ENCODE measurements at places on chromosomes 7 and 10. TPM values are rescaled to one million over a fixed set of nuclear protein-coding genes. Genes with fewer than 3 reads are reported as not detected.

GRCh38 chr10:133438711-133439273 lies 14.4 kb upstream of the SPRN start:
- DNase-seq: peak; percentile 35

- DNase-seq: no peak
Observed at GRCh38 chr10:80461208-80462183, 7.4 kb downstream of the TSPAN14 start.

- DNase-seq: no peak
Observed at GRCh38 chr7:27689591-27690164, 27.0 kb upstream of the HIBADH start.

DNA sequence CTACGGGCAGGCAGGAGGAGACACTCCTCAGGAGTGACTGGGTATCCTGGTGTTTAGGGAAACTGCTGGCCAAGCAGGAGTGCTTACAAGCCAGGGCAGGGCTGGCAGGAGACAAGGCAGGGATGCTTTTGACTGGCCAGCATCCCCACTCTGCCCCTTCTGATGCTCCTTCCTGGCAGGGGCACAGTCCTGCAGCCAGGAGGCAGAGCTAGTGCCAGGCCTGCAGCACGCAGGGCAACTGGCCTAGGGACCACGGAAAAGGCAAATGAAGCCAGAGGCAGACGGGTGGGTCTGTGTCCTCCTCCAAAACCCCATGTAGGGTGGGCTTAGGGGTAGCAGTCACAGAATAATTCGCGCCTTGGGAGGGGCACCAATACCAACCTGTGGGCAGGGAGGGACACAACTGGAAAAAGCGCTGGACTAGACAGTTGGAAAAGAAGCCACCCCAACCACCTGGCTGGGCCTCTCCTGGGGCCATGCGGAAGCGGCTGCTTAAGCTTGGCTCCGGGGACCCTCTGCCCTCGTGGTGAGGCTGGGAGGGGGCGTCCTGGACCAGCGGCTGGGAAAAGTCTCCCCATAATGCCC lies 4.8 kb downstream of the IMPDH1 start:
- DNase-seq: no peak

DNA sequence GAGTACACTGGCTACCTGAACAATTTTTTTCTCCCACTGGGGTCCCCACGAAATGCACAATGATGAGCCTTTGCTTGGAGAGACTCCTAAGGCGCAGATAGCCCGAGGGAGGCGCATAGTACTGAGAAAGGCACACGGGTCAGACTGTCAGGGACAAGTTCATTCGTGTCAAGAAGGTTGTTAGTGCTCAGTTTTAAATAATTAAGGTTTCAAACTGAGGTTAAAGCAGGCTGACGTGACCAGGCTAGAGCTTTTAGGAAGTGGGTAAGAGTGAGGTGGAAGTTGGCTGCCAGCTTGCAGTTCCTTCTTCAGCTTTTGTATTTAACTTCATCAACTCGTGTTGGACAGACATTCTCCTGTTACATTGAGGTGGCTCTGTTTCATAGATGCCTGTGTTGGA lies 31.6 kb downstream of the RBM33 start:
- no peak for DNase-seq

GRCh38 chr7:157418204-157419034 lies 81.6 kb downstream of the DNAJB6 start:
- no peak for DNase-seq

- DNase-seq: no peak
Observed at GRCh38 chr7:113026941-113027340, 59.7 kb downstream of the GPR85 start.

- no peak for DNase-seq
Observed at GRCh38 chr7:3922175-3922635, 621.2 kb downstream of the SDK1 start.

GRCh38 chr7:10706875-10707493 lies 266.7 kb upstream of the PHF14 start:
- no peak for DNase-seq

GRCh38 chr7:85693326-85693725 lies 506.5 kb upstream of the SEMA3D start:
- DNase-seq: no peak

DNA sequence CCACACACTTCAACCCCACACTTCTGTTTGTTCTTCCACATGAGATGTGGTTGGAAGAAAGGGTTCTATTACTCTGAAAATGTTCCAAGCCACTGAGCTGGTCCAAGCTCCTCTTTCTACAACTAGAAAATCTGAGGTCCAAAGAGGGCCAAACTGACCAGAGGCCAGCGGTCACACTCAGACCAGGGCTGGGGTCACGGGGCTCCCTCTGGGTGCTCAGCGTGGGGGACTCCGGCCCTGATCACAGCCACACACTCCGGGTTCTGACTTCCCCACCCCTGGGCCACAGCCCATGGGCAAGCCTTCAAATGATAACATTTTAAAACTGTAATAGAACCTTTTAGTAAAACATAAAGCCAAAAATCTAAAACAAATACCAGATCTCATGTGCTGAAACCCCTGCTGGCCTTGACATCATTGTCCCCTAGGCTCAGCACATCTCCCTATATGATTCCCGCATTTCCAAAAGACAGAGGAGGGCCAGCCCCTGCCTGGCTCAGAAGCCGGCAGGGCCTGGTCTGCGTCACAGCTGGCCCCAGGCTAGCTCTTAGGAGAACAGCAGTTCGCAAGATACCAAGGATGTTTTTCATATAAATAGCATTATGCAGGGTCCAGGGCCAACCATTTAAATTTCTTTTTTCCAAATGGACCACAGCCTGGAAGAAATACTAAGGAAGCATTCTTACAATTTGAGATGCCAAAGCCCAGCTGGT lies 3.3 kb downstream of the CRYGN start:
- DNase-seq: no peak

GRCh38 chr10:1475098-1475591 lies 262.2 kb downstream of the ADARB2 start:
- no peak for DNase-seq

DNA sequence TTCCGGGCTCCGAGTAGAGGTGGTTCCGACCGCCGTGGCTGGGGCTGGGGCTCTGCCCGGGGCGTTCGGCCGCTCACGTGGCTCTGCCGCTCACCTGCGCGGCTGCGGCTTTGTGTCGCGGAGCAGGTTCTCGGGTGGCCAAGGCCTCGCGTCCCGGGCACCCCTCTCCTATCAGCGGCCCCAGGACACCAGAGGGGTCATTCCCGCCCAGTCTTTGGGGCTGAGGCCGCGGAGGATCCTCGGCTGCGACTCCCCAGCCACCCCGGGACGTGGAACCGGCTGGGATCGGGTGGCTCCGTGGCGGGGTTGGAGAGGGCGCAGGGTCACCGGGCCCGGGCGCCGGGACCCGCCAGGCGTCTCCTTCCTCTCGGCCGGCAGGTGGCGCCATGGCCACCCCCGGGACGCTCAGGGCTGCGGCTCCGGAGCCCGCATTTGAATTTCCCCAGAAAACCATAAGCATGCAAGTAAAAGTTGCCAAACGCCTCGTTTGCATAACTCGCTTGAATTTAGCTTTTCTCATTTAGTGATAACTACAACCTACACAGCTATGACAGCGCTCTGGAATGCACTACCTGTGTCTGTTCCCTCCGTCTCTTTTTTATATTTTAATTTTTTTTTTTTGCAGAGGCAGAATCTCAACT lies 1.2 kb downstream of the COL26A1 start:
- peak; percentile 85 for DNase-seq

- no peak for DNase-seq
Observed at GRCh38 chr10:18423058-18423637, 228.2 kb downstream of the NSUN6 start.

GRCh38 chr10:52256832-52257691 lies 57.0 kb upstream of the DKK1 start:
- DNase-seq: no peak

DNA sequence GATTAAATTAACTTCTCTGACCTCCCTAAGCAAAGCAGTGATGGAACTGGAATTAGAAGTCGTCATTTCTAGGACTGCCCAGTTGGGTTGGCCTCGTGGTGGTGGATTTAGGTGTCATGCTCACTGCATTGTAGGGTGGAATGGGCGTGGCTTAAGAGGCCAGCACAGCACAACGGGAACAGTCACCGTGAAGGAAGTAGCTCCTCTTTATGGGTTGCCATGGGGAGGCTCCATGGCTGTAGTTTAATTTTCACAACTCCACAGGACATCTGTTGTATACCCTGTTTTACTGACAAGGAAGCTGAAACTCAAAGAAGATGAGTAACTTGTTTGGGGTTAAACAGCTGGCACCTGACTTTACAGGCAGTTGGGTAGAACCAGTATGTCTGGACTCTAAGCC lies 208.3 kb downstream of the CELF2 start:
- no peak for DNase-seq

DNA sequence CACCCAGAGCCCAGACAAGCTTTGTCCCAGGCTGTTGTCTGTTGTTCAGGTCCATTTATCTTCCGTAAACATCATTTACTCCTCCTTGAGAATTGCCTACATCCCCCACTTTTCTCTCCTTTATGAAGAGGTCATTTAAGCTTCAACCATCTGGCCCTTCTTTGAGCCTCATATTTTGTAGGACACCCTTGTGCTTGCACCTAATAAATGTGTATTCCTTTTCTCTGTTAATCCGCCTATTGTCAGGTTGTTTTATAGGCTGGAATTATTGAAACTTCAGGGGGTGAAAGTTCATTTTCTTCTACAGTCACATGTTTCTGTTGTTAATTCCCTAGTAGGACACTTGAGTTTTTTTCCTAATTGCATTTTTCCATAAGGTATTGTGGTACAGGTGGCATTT lies 19.6 kb upstream of the CTTNBP2 start:
- no peak for DNase-seq

DNA sequence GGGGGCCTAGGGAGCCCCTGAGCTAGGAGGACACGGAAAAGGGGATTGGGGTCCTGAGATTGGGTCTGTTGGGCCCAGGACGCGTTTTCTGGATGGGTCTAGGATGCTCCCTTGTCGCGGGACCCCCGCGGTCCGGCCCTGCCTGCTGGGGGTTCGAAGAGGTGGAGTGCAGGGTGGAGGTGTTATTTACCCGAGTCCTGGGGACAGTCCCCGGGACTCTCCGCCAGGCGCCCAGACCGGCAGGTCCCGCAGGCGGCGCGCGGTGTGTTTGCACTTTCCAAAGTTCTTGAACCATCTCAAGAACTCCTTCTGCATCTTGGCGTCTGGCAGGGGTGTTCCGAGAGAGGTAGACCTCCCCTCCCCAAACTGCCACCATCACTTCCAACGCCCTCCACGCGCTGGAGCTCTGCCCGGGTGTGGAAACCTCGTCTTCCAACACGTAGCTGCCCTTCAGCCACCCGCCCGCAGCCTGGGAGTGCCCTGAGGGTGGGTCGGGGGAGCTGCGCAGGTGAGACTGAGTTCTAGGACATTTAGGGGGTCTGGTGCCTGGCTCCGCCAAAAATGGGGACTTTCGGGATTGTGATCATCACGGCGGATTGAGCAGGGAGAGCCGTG lies 569 bp downstream of the CAV1 start:
- DNase-seq: peak; percentile 54

- DNase-seq: no peak
Observed at GRCh38 chr10:117448802-117449201, 73.6 kb upstream of the PDZD8 start.

- no peak for DNase-seq
Observed at GRCh38 chr7:57438244-57438643, 11.7 kb upstream of the ZNF716 start.

DNA sequence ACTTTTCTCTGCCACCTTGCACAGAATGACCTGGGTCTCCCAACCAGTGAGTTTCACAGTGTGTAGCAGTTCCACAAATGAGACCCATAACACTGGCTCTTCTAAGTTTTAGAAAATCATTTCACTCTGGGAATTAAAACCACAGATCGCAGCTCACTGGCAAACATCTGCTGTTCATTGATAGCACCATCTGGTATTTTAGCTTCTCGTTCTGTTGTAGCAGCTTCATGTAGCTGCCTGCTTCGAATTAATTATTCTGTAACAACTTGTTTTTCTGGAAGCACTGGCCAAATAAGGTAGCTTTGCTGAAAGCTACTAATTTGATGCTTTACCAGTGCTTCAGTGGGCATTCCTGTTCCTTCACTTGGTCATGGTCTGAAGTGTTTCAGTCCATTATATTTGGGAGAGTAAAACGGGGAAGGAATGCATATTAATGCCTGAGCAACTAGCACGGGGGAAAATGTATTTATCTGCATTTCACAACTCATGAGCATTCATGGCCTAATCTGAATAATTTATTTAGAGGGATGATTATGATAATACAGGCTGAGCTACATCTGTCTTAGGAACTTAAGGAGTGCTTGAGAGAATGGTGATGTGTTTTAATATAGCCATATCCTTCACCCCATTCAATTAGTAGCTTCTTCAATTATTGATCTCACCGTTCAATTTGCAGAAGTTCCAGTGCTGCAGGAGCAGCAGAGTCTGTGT lies 447.4 kb downstream of the XPNPEP1 start:
- no peak for DNase-seq

DNA sequence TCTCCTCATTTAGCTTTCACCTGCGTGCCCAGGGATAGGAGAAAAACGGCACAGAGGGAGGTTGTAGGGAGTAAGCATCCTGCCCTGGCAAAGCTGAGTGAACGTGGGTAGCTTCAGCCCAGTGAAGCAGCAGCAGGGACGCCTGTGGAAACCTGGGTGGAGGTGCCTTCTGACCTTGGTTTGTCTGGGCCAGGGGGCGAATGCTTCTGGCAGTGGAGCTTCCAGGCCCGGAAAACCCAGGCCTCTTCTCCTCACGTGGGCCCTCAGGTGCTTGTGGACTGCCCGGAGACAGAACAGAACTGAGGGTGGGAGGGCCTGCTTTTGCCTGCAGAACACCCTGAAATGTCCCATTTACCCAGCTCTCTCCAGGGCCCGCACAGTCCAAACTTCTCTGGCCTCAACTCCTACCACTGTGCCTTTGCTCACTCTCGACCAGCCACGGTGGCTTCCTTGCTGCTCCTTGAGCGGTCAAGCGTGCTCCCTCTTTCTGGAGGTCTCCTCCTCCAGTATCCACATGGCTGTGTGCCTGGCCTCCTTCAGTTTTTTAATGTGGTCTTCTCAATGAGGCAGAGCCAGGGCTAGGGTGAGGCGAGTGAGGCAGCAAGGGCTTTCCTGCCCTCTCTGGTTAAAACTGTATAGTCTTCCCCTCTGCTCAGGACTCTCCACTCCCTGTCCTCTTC lies 62.4 kb downstream of the TMEM209 start:
- no peak for DNase-seq

DNA sequence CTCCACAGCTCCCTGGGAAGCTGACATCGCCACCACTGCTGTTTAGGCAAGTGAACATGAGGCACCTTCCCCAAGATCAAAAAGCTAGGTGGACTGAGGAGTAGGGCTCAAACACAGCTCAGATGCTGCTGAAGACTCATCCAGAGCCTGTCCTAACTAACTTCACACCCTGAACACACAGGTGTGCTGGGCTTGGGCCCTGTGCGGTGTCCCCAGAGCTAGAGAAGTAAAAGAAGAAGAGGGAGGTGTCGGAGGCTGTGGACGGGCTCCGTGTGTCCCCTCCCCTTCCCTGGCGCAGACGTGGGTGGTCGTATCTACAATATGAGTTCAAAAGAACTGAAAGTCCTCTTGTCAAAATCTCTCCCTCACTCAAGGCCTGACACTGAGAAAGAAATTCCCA lies 373.4 kb upstream of the MGMT start:
- no peak for DNase-seq

GRCh38 chr10:8874972-8875371 lies 820.5 kb downstream of the GATA3 start:
- DNase-seq: no peak

Gene PRSS37
- total RNA-seq: not detected

Gene ZNF25
- 8.4 TPM for total RNA-seq

Gene CDK14
- total RNA-seq: 0.94 TPM

Gene ENTPD1
- 10.9 TPM for total RNA-seq

Gene TMEM213
- total RNA-seq: not detected

Gene LRRC17
- total RNA-seq: not detected

Gene TUBB8
- total RNA-seq: not detected

Gene NRCAM
- total RNA-seq: 0.99 TPM

Gene VENTX
- 0.11 TPM for total RNA-seq

Gene ADRA2A
- not detected for total RNA-seq
